Panc1 (cell line): ENCODE measurements at places on chromosomes 12 and 14.

- no peak for DNase-seq
Measured at GRCh38 chr12:49647827-49648711, 24.7 kb downstream of the PRPF40B start.

GRCh38 chr12:102534899-102535298, 54.5 kb upstream of the IGF1 start:
- no peak for DNase-seq

DNA sequence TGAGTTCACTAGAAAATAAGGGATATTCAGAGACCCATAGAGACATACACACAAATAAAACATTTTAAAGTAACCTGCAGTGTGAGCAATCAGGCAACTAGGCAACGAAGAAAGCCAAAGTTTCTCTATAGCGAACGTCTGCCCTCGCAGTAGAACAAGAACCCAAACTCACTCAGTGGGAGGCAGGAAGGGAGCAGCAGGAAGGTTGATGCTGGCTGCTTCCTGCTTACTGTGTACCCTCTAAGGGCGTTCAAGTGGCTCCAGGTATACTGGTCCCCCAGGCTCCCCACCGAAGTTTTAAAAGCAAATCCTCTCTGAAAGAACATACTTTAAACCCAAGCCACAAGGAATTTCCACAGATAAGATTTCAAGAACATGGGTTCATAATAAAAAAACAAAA, 249.3 kb downstream of the FOXN3 start:
- no peak for DNase-seq

GRCh38 chr12:89708565-89709156, at the start of gene ATP2B1:
Gene ATP2B1, minus strand, starts transcription at chr12:89708838. Its CDS starts 52,952 bp downstream, at chr12:89655886.
- DNase-seq = no peak

DNA sequence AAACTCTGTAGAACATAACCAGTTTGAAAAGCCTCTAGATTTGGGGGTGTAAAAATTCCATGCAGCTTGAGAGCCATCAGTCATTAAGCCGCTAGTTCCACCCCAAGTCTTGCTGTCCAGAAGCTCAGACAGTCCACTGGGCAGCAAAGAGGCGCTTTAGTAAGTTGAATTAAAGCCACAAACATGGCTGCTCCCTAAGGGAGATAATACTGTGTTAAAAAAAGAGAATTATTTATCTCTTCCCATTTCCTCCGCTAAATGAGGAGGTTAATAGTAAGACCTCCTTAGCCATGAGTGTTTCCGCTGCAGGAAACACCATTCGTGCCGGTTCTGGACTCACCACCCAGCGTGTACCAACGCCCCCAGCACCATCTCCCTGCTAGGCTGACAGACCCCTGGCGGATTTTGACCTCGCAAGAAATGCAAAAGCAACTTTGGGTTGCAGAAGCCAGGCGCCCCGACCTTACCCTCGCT, 536 bp downstream of the TM7SF3 start:
- DNase-seq = no peak

DNA sequence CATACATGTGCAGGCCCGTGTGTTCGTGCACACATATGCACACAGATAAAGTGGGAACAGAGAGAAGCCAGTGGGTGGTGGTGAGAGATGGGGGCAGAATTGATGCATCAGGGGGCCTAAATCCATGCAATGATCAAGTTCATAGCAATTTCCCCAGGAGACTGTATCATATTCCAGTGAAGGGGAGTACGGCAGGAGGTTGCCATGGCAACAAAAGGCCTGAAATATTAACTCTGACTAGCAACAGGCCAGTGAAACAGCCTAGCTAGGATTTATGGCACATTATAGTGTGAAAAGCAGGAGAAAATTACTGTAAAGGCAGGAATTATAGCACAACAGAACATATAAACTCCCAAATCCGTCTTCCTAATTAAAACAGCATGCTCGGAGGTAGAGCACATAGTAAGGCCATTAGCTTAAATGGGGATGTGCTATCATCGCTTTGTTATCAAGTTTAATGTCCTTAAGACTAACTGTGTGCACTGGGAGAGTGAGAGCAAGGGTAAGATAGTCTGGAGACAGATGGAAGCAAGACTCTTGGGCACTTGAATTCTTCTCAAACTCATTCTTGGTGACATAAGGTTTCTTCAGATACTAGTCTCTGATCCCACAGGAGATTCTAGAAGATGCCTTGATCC, 806.3 kb downstream of the DIO2 start:
- DNase-seq = no peak

DNA sequence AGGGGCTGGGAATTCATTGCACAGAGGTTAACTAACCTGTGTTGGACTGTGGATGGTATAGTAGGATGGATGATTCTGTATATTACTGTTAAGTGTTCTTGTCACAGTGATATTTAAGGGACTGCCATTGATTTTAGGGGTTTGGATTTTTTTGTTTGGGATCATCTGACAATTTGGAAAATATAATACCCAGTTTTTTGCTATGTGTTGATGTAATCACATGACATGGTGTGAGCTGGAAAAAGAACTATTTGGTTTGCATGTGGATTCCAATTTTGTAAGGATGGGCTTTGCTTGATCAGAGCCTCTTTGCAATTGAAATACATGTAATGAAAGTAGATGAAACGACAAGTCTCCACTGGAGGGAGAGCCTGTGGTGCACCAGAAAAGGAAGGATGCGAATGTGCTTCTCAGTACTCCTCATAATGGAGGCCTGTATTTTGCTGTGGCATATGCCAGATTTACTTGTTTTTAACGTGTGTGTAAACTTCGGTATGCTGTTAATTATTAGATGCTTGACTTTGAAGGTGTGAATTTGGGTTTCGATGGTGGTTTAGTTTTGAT, 2.7 kb downstream of the DYRK2 start:
- DNase-seq = no peak

DNA sequence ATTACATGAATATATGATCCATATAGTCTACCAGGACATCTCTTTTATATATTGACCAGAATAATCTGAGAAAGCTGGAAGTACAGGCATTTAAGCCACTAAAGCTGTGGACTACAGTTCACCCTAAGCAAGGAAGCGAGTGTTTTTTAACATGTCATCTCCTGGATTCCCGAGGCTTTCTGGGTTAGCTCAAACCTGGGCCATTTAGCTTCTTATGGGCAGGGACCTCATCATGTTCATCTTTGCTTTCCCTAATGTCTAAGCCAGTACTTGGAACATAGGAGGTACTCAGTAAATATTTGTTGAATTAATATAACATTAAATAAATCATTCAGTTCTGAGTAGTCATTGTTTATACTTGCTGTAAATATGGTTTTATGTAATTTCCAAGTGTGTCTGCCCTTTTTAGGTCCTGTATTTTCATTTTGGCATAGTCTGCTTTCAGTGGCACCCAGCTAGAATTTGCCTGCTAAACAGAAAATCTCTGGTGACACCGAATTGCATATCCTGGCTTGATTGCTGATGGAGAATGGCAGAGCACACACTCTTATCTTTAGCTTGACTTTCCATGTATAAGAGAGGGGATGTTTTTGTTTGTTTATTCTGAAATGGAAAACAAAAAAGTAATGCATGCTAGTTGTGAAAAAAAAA, 344.5 kb downstream of the ZFP36L1 start:
- DNase-seq = no peak

GRCh38 chr12:107277855-107278254, 184.5 kb upstream of the CRY1 start:
- DNase-seq = no peak

DNA sequence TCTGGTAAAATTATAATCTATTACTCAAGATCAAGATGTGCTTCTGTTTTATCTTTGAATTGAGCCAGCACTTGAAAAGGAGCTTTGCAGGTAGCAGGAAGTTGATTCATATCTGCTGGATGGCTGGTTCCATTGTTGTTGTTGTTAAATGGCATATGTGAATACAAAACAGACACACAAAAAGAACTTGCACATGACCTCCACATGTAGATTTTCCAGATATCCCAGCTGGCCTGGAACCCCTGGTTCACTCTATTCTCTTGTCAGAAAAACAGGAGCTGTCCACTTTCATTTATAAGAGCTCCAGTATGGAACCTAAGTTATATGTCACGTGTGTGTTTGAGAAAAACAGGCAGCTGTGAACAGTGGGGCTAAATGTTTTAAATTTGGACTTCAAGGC, 273.9 kb downstream of the TMEM132D start:
- no peak for DNase-seq

DNA sequence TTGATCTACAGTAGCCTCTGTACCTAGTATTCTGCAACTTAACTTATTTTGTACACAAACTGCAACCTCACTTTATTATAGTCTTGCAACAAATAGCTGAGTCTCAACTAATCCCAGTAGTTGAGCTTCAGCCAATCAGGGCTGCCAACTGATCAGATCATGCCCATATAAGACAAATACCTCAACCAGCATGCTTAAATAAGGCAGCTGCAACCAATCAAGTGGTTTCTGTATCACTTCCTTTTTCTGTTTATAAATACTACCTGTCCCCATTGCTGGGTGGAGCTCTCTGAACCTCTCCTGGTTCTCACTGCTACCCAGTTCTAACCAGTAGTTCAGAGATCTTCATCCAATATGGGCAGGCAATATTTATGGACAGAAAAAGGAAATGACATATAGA, 248.5 kb upstream of the FBXO33 start:
- DNase-seq = no peak

GRCh38 chr14:95402578-95402977, 82.9 kb upstream of the CLMN start:
- no peak for DNase-seq

DNA sequence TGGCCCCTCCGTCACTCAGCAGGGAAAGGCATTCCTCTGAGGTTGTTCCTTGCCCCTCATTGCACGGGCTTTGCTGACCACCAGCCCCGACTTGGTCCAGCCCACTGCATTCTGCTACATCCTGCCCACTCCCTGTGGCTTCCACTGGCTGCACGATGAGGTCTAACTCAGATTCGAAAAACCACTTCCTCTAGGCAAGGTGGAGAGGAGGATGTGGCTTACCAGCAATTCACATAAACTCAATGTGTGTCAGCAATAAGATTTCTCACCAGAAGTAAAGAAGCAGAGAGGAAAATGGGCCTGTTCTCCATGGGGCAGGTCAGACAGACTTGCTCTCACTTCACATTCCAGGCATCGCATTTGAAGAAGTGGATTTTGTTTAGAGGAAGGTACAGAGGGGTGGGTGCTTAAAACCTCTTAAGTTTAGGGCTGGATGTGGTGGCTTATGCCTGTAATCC, 14.7 kb downstream of the GPR68 start:
- DNase-seq = no peak

- peak; percentile 7 for DNase-seq
Measured at GRCh38 chr14:33848706-33849454, 102.0 kb downstream of the EGLN3 start.

- no peak for DNase-seq
Measured at GRCh38 chr14:106507354-106507753, 981.0 kb downstream of the TMEM121 start.

- DNase-seq = no peak
Measured at GRCh38 chr12:13564266-13564810, 367.8 kb downstream of the EMP1 start.

DNA sequence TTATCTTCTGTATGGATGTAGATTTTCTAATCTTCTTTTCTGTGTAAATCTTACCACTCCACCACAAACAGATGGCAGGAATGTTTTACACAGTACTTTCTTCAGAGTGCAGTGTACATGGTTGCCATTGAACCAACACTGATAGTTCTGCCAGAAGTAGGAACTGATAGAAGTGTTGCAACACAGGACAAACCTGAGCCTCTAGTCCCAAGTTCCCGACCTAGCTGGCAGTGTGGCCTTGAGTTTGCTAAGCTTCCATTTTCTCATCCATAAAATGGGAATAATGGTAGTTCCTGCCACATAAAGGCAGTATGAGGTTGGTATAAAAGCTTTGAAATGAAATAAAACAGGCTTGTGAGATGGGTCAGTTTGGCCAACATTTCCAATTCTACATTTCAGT, 50.8 kb upstream of the SAV1 start:
- DNase-seq = no peak

DNA sequence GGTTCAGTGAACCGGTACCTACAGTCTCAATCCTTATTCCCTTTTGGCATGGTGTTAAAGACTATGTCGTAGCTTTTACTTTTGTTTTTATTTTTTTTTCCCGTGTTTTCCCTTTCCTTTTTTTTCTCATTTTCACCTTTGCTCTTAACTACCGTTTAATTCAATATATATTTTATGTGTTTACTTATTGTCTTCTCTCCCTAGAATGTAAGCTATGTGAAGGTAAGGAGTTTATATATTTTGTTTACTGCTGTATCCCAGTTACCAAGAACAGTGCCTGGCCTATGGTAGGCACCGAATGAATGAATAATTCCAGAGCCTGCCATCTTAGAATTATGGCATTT, 261 bp upstream of the MLH3 start:
- DNase-seq = no peak

- DNase-seq = no peak
Measured at GRCh38 chr14:34051966-34052657, 101.2 kb upstream of the EGLN3 start.

- DNase-seq = no peak
Measured at GRCh38 chr12:130661486-130662255, 54.4 kb downstream of the RIMBP2 start.

- DNase-seq = no peak
Measured at GRCh38 chr14:97887690-97888089, 1090.5 kb downstream of the VRK1 start.

- no peak for DNase-seq
Measured at GRCh38 chr12:106292339-106292738, 10.2 kb upstream of the TCP11L2 start.

- no peak for DNase-seq
Measured at GRCh38 chr12:15544589-15544988, 222.3 kb downstream of the PTPRO start.

GRCh38 chr12:127296591-127296990, 970.4 kb upstream of the TMEM132C start:
- no peak for DNase-seq

DNA sequence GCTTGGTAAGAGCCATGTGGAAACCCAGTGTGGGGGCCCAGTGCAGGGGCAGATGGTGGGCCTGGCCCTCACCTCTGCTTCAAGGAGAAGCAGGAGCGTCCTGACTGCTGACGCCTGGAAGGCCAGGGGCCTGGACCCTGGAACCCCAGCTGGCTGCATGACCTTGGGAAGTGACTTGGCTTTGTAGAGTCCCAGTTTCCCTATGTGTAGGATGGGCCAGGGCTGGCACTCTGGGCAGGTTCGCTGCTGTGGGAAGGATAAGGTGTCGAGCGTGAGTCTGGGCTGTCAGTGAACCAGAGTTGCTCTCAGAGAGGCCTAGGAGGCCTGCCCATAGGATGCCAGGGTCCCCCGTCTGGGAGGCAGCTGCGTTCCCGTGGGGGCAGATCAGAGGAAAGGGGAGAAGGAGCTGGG, 43.2 kb downstream of the TRAFD1 start:
- DNase-seq = no peak

- DNase-seq = no peak
Measured at GRCh38 chr12:71315328-71315985, 124.1 kb upstream of the LGR5 start.
